Cortex of kidney (tissue), 1 donor: ENCODE measurements at places on chromosomes 5 and 9.

DNA sequence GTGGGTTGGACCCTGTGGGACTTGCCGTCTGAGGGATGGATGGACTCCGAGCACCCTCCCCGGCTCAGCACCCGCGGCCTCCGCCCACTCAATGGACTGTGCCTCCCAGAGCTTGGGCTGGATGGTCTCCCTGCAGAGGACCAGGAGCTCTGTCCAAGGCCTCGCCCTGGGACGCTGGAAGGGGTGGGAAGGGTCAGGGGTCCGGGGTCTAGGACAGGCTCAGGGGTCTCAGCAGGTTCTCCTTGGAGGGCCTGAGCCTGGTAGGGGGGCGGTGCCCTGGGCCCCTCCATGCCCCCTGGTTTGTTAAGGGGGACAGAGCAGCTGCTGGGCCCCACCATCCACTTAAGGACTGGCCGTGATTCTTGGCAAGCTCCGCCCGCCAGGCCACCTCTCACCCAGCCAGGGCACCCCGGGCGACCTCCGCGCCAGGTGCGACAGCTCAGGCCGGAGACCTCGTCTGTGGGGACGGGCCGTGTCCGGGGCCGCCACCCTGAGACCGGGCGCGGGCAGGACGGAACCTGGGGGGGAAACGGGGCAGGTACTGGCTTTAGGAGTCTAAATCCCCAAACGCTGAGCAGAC, 29.2 kb downstream of the EXOC3 start:
- no peak for DNase-seq

GRCh38 chr5:125823572-125823971, 599.6 kb upstream of the GRAMD2B start:
- DNase-seq, result no peak

DNA sequence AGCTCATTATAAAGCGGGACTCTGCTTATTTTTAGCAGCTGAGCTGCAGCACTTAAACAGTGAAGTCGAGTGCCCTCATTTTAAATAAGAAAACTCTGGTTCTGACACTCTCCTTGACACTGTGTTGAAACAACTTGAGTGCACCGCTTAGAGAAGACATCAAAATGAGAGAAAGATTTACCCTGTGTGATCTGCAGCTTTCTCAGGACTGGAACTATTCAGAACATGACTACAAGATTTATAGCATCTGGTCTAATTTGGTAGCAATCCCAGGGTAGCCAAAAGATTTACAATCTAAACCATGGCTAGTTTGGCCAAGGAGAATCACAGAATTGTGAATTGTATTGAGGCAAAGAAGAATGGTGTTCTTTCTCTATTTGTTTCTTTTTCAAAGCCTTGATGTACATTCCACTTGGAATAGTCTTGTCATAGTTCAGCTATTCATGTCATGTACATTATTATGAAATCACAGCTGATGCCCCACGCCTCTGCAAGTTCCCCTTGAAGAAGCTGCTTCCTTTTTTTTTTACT, 38.7 kb downstream of the PLEKHG4B start:
- no peak for DNase-seq

- no peak for DNase-seq
Measured at GRCh38 chr9:96550659-96551058, 69.0 kb downstream of the CDC14B start.

DNA sequence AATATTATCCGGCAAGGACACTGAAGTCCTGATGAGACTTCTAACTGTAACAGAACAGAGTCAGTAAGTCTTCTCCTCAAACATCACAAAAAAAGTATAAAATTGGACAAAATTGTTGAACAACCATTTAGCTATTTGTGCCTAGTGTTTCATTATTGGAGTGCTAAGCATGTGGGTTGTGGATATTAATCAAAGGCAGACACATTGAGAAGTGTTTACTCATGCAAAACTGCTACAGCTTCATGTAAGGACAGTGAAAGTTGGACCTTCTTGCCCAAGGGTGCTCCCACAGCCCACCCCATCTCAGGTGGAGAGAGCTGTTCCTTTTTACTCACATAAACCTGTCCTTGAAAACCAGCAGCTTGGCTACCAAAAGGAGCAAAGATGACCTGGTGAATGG, 355.1 kb upstream of the DAB2 start:
- DNase-seq, result no peak

DNA sequence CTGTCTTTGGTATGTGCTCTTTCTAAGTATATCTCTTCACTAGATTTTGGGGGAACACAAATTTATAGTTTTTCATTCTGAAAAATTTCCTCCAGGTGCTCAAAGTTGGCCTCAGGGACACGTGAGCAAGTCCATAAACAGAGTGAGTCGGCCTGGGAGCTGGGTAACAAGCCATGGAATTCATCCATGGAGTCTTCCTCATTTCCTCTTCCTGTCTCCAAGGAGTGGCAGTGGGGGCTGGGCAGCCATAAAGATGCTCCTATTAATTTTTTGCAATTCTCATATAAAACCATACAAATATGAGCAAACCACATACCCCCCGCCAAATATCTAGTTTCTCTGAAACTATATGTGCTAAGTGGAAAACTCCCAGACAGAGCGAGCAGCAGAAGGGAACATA, 136.6 kb upstream of the OTULINL start:
- no peak for DNase-seq

- no peak for DNase-seq
Measured at GRCh38 chr9:125428060-125428901, 166.7 kb downstream of the GAPVD1 start.

DNA sequence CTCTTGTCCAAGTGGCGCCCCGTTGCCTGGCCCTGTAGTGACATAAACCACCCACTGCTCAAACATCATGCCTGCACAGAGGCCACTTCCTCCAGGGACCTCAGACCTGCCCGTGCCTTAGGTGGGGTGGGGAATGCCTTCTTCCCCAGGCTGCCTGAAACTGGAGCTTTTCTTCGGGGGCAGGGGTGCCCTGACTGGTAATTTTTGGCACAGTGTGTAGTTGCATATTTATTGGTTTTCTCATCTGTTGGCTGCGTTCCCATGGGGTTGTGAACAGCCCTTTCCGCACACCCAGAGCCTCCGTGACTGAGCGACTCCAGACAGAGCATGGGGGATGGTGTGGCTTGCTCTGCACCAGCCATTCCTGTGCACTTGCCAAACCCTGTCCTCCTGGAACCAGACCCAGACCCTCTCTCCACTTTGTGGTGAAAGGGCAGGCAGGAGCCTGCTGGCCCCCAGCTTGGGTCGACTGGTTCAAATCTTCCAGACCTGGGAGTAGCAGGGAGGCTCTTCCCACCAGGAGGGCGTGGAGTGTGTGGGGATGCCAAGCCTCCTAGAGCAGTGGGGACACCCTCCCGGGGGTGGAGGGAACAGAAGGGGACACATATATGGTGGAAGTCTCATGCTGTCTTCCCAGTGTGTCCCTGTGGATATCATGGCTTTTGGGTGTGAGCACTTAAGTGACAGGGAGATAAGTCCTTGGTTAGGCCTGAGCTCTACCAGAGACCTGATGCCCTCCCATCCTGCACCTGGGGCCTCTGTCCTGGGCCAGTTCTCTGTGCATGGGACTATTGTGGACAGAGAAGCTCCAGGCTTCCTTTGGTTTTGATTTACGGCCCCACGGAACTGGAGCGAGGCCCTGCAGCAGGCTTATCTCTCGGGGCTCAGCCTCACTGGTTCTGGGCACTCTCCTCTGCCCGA, 39.6 kb downstream of the WNK2 start:
- DNase-seq, result no peak

DNA sequence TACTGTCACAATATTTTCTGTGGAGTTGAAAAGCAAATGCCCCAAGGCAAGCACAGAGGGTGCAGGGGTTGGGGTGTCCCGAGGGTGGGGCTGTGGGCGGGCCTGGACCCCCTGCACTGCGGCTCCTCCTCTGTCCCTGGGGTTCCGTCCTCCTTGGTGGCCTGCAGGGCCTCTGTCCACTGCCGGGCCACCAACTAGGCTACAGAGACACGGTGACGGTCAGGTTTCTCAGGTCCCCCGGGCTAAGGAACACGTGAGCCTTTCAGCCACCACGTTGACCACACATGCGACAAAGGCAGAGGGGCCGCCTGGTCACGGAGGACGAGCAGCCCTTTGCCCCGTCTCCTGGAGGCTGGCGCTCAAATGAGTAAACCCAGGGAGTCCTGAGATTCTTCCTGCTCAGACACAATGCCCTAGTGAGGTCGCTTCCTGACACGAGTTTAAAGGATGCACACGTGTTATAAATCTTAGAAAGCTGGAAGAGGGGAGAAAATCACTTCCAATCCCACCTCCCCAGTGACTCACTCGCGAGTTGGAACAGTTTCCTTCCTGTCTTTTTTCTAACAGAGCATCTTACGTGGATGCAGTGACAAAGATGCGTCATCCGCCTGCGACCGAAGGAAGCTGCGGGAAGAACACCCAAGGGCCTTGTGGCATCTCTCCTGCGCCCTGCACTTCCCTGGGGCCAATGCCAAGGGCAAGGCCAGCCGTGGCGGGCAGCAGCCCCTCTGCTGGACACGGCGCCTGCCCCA, 24.8 kb upstream of the OBP2B start:
- DNase-seq, result no peak

- DNase-seq, result no peak
Measured at GRCh38 chr9:19410594-19410993, 1.8 kb downstream of the ACER2 start.

GRCh38 chr5:40521925-40522324, 157.8 kb upstream of the PTGER4 start:
- no peak for DNase-seq

DNA sequence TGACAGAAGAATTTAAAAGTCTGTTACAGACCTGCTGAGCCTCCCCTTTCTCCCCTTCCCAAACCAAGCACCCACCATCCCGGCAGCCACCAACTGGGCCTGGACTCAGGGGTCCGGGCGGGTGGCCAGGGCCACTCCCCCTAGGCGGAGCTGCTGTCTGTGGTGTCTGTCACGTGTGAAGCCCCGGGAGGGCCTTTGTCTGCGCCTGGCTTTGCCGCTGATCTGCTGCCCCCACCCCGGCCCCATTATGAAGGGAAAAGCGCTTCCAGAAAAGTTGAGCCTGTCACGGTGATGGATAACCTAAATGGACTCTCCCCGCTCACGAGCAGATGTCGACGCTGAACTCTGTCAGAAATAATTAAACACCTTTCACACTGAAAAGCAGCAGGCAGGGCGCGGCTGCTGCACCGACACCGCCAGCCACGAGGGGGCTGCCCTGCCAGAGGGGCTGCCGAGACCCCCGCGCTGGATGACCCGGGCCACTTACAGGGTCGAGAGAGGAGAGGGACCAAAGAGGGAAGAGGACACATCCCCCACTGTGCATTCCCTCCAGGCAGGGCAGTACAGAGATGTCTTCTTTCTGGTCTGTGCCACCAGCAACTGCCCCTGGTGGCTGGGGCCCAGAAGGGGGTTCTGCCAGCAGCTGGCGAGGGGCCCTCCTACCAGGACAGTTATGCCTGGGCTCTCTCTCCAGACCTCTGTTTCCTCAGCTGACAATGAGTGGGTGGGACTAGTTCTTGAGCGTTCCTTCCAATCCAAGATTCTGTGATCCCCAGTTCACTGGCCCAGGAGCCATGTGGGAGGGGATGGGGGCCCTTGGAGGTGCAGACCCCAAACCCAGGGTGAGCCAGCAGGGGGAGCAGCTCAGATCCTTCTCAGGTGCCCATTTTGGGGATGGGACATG, 36.0 kb upstream of the BARHL1 start:
- no peak for DNase-seq

- DNase-seq, result no peak
Measured at GRCh38 chr5:155081618-155082017, 68.1 kb downstream of the KIF4B start.

DNA sequence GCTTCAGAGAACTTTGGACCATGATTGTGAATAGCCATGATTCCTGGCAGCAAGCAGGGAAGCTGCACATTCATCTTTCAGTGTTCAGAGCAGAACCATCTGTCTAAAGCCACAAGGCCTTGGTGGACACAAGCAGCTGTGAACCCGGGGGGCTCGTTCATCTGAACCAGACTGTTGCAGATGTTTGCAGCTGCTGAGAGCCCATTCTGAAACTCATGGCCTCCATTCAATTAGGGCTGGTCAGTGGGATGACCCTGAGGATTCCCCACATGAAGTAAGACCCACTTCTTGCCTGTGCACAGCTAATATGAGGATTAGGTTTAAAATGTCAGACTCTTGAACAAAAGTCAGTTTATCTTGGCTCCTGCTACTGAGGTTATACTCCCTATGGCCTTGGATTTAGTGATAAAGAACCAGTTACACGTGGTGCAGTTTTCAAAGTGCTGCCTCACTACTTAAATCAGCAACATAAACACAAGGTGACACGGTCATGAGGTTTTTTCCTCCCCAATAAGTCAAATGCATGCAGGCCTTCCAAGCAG, 109.8 kb upstream of the IFNK start:
- DNase-seq, result no peak

DNA sequence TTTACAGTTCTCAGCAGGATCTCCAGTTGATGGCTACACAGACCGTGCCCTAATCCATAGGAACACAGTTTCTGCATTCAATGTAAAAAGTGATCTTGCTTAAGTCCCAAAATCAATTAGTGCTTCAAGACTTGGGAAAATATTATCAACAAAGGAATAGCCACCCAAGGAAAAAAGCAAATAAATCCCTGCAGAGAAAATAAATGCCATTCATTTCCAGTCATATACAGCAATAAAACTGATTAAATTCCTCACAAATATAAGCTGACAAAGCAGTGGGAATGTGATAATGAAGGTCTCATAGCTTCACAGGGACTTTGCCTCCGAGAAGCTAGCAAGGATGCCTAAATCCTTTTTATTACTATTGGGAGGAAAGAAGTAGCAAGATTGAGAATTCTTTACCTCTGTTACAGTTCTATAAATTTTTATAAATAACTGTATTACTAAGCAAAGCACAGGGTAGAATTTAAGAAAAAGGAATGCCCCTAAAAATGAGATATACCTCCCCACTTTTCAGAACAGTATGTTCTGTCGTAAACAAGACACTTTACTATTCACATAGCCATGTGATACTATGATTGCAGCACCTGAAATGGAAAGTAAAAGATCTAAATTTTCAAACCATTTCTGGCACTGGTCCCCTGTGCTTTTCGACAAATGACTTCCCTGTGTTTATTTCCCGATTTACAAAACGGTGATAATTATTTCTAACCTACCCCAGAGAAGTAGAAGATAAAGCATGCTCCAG, 59.8 kb downstream of the ARSB start:
- DNase-seq, result no peak

GRCh38 chr9:129713402-129713679, 39.5 kb downstream of the PTGES start:
- DNase-seq, result no peak
